NCI-H187 treated with DMSO at 0.1 percent for 48 hours (cell line): ENCODE measurements at places on chromosomes 7 and 10.

DNA sequence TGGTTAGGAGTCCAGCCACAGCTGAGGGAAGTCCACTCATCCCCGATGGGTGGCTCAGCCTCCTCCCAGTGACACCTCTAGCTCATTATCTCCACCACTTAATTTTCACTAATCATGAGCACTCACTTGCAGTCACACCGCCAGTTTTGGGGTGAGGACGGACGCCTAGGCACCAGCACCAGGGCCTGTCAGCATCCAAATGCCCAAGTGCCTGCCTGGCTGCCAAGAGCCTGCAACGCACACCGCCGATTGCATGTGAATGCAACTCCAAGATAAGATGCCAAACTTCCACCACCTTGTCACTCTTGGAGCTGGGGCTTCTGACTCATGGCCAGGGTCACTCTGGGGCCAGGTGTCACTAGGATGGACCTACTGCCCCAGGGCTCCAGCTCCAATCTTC lies 24.4 kb upstream of the SMARCD3 start:
- DNase-seq: no peak

- DNase-seq: no peak
Measured at GRCh38 chr7:82404094-82404493, 39.5 kb downstream of the CACNA2D1 start.

GRCh38 chr7:50812841-50813475 lies 30.3 kb upstream of the GRB10 start:
- DNase-seq: no peak

DNA sequence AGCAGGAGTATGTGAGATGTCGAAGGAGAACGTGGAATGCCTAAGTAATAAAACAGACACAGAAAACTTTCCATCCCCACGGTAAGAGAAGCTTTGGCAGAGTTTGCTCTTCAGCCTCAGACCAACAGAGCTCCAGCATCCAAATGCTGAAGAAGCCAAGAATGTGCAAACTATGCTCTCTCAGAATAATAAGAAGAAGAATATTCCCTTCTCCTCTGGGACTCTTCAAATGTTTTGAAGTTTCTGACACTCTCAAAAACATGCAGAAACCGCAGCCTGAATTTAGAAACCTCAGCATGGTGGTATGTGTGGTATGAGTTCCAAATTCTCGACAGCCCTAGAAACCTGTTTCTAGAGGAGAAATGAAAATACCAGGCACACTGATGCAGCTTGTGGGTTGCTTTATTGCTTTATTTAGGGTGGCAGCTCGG lies 113.3 kb downstream of the KCNMA1 start:
- no peak for DNase-seq

GRCh38 chr7:114522081-114522480 lies 107.5 kb downstream of the FOXP2 start:
- DNase-seq: no peak

GRCh38 chr7:151244196-151244840 lies 4.2 kb downstream of the SMARCD3 start:
- DNase-seq: no peak

DNA sequence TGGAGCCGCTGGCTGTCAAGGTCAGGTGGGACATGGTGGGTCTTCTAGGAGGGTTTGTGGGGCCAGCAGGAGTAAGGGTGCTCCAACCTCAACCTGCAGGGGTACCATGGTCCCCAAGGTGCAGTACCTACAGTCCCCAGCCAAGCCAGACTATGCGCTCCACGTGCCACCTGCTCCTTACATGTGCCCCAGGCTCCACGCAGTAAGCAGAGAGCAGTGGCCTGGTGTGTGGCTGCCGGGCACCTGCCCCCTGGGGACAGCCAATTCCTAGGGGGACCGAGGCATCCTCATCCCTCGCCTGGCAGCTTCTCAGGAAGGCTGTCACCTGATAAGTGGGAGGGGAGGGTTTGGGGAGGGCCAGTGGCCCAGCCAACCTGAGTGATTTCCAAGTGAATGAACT lies 11.7 kb upstream of the ZNF716 start:
- no peak for DNase-seq
